T47D (cell line): ENCODE measurements at places on chromosomes 16 and 17.

DNA sequence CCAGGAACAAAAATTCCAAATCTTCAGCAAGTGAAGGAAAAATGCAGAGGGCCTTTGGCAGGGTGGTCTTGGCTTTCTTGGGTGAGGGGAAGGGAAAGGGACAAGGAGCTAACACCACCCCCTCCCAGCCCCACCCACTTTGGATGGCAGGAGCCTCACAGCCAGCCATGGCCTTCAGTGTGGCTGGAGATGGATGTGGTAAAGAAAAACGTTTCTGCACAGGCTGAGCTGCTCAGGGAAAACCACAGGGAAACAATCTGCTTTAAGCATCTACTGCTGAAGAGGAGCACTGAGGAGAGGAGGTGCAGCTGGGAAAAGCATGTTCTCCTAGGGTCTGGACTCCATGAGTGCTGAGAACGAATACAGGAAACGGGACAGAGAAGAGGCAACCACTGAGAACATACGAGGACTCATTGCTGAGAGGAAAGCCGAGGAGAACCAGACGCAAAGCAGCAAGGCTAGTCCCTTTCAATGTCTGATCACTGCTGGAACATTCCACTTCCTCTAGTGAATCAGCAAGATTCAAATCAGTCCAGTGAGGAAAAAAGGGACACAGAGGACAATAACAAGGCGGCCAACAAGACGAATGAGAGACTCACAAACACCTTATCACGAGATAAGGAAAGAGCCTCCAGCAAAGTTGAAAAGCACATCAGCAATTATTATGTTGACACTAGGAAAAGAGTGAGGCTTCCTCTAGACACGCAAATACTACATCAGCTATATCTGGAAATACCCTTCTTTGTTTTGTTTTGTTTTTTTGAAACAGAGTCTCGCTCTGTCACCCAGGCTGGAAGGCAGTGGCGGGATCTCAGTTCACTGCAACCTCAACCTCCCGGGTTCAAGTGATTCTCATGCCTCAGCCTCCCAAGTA is 41.7 kb downstream of the ZZEF1 start:
- no peak for DNase-seq

GRCh38 chr16:81293909-81294802 is 20.6 kb upstream of the GAN start:
- DNase-seq: no peak

GRCh38 chr17:732067-732901 is at the start of gene TLCD3A:
TLCD3A (plus strand) TSS chr17:732596; CDS start chr17:732648, 52 bp downstream.
- peak; percentile 37 for DNase-seq

- peak; percentile 91 for DNase-seq
Observed at GRCh38 chr17:42193969-42194899, at the start of gene GHDC. GHDC (minus strand) TSS chr17:42194494; CDS start chr17:42193581, 913 bp downstream.
